KG1 (cell line): ENCODE measurements at places on chromosomes 1 and 21.
A peak's percentile ranks its signal among the peaks of the same experiment; 100 is the strongest.

GRCh38 chr1:16438924-16439323 is 1.6 kb upstream of the NECAP2 start:
- DNase-seq = no peak

DNA sequence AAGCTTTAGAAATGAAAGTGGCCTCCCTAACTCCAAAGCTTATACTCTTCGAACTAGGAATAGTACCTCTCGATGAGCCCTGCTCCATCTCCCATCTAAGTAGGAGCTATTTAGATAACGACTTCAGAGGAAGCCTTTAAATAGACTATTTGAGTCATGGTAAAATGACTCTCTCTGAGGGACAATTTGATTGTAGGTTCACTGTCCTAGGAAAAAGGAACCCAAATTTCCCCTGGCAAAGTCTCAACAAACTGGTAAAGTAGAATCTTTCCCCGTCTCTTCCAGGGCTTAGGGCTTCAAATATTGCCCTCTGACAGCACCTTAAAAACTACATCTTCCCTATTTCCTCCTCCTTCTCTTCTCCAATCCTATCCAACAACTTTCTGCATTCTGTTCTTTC is 2.0 kb upstream of the FCER1A start:
- DNase-seq = no peak

GRCh38 chr1:182602935-182603645 is 1.1 kb downstream of the RGS16 start:
- DNase-seq = no peak

DNA sequence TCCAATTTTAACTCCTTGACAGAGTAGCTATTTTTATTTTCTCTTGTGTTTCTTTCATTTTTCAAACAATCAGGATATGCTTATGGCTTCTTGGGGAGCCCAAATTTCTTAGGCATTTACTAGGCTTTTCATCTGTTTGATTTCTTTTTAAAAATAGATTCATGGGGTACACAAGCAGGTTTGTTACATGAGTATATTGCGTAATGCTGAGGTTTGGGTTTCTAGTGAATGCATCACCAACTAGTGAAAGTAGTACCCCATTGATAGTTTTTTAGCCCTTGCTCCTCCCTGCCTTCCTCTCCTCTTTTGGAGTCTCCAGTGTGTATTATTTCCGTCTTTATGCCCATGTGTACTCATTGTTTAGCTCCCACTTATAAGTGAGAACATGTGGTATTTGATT is 190.7 kb downstream of the CENPF start:
- DNase-seq = no peak

GRCh38 chr1:155082301-155083051 is 3.8 kb downstream of the EFNA3 start:
- no peak for DNase-seq

- DNase-seq = no peak
These were observed 73.0 kb downstream of the CCDC18 start for GRCh38 chr1:93253516-93253915.

GRCh38 chr1:106908689-106909088 is 147.8 kb upstream of the PRMT6 start:
- DNase-seq = no peak

DNA sequence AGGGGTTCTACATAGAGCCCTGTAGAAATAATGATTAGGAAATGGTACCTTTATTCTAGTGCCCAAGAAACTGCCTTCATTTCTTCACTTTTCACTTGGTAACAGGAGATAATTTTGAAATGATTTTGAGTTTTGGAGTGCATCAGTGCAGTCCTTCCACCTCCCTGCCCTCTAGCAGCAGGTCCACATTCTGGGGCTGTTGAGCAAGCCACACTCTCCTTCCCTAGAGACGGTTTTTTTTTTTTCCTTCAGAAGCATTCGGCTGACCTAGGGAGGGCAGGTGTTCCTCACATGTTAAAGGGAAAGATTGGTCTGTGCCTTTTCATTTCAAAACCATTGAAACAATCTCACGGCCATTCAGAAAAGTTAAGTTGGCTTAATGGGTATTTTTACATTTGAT is 39.8 kb downstream of the SLC37A1 start:
- no peak for DNase-seq

GRCh38 chr1:178209935-178210334 is 116.0 kb downstream of the RASAL2 start:
- DNase-seq = no peak

- no peak for DNase-seq
These were observed 116.6 kb upstream of the IVNS1ABP start for GRCh38 chr1:185433667-185434066.

DNA sequence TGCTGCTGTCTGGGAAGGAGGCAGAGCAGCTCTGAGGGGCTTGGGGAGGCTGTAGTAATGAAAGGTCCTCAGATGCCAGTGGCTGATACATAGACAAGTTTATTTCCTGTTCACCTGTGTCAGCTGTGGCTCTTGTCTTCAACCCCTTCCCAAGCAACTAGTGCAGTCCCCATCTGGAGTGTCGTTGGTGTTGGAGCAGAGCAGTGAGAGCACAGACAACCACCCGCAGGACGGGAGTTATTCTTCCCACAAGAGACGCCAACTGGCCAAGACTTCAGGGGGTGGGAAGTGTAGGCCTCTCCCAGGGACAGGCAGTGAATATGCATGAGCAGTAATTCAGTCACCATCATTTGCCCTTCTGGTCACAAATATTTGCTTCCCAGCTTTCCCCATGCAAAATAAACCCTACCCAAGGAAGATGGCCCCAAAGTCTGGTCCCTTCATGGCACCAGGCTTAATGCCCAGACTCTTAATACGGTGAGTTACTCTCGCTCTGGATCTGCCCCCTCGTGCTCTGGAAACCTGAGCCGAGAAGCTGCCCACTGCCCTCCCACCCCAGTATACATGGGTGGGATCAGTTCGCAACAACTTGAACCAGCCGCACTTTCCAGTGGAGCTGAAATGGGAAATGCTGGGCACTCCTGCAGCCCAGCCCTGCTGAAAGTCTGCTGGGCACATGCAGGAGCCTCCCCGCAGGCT is 153.5 kb upstream of the COL6A1 start:
- DNase-seq = no peak

DNA sequence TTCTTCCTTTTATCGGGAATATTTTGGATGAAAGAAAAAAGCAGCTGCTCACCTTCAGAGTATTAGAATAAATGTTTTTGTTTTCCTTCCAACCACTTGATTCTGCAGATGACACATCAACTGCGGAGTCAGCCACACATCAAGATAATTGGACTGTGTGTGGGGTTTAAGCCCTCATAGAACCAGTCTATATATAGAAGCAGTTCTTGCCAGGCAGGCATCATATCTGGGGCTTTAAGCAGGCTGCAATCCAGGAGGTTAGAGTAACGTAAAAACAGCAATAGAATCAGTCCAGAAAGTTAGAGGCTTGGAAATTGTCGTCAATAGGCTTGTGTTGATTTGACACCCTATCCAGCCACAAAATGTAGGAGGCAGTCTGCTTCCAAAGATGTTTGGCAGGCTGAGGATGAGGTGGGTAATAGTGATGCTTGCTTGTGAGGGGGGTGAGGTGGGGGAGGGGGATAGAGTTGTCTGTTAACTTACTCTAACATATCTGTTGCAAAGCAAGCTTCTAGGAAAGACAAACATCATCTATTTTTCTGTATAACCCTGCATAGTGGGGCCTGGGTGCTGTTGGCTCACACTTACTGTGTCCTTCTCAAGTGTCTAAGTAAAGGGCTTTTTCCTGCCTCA is 64.8 kb downstream of the PEX14 start:
- DNase-seq = no peak

DNA sequence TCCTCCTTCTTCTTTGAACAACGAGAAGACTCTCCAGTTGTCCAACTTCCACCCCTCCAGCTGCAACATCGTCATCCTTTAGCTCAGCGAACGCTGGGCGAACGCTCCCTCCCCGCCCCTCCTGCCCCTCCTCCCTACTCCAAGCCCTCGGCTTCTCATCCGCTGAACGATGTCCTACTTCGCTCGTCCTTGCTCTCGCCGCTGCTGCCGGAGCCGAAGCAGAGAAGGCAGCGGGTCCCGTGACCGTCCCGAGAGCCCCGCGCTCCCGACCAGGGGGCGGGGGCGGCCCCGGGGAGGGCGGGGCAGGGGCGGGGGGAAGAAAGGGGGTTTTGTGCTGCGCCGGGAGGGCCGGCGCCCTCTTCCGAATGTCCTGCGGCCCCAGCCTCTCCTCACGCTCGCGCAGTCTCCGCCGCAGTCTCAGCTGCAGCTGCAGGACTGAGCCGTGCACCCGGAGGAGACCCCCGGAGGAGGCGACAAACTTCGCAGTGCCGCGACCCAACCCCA is at the start of gene BCAN:
Gene BCAN, plus strand, starts transcription at position 357 of the 504 bp plus-strand sequence. CDS start 3,938 bp downstream, outside the sequence.
- DNase-seq = no peak

- DNase-seq = no peak
These were observed 138.7 kb downstream of the DISP1 start for GRCh38 chr1:222953585-222953984.

- DNase-seq = no peak
These were observed 17.3 kb downstream of the DDR2 start for GRCh38 chr1:162649583-162649982.

DNA sequence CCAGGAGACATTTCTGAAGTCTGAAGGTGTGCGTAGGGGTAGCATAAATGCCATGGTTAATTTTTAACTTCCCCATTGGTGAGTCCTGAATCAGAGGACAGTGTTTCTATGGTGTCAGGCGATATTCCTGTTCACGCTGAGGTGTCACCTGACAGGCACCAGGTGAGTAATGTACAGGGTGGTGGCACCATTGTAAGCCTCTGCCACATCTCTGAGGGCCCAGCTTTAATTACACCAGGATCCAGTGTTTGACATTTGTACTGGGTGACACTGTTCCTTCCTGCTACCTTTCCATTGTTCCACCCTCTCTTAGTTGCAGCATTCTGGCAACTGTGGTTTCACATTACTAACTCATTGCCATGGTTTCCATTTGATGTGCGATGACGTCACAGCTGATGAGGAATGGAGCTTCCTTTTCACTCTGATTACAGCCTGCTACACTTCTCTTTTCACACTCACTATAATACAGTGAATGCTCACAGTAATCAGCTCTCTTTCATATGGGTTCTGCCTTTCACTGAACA is 40.6 kb upstream of the MARK1 start:
- no peak for DNase-seq

DNA sequence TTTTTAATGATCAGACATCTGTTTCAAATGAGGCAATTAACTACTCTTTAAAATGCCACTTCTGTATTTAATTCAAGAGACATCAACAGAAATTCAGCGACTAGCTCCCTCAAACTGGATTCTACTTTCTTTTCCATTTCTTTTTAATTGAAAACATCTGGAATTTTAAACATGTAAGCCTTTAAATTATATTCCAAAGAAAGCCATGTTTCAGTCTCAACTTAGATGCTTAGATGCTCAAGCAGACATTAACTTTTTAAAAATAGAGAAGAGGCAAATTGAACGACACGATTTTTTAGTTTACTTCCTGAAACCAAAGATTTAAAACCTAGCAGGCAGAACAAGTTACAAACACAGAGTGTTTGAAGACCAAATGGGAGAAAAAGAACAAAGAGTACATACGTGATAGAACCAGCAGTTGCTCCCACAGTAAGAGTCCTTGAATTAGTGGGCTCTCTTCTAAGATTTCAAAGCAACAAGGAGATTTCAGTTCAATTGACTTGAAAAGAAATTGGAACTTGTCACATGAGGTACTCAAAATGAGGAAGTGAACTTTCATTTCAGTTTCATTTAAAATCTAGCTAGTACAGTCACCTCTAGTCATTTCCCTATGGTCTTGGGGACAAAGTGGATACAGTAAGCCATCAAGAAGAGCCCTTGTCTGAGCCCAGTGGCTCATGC is at the start of gene CTSS:
Gene CTSS, minus strand, starts transcription at position 483 of the 681 bp plus-strand sequence. CDS start 1,015 bp downstream, outside the sequence.
- peak; percentile 63 for DNase-seq

DNA sequence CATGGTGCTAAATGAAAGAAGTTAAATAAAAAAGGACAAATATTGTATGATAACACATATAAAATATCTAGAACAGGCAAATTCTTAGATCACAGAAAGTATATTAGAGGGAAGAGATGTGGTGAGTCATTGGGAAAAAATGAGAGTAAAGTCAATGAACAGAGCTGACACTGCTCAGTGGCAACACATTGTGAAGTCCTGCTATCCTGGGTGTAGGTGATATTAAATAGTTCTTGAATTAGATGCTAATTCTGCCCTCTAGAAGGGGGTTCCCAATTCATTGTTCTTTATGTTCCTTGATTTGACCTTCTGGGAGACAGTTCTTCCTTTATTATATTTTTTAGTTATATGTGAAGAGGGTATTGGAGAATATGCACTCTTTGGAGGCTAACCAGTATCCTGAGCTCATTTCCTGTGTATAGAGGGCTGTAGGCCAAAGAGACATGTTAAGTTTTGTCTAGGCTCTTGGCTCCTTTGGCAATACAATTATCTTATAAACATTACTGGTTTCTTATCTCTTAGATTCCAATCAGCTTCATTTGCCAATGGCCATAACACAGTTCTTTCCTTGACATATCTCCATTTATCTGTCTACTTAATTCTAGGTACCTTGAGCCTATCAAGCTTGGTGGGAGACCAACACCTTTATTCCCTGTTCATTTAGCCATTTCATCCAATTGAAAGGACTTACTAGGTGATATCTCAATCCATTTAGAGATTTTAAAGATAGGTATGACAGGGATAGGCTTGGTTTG is 6.6 kb upstream of the SLC35A3 start:
- no peak for DNase-seq
